ENCODE measurements at places on chromosomes 12 and 14.

DNA sequence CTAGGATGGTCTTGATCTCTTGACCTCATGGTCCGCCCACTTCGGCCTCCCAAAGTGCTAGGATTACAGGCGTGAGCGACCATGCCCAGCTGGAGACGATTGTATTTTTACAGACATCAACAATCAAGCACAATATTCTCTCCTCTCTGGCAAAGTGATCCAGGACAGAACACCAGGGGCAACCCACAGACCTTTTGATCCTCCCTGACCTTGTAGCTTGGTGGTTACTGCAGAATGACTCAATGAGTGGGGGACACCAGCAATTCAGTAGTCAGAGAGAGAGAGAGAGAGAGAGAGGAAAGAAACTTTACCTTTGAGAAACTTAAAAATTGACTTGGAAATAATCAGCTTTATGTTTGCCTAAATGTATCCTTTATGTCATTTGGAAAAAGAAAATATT, 51.2 kb downstream of the DRAM1 start:
- DNase-seq: no peak

GRCh38 chr14:103679351-103679750, 35.9 kb downstream of the XRCC3 start:
- peak; percentile 9 for DNase-seq

DNA sequence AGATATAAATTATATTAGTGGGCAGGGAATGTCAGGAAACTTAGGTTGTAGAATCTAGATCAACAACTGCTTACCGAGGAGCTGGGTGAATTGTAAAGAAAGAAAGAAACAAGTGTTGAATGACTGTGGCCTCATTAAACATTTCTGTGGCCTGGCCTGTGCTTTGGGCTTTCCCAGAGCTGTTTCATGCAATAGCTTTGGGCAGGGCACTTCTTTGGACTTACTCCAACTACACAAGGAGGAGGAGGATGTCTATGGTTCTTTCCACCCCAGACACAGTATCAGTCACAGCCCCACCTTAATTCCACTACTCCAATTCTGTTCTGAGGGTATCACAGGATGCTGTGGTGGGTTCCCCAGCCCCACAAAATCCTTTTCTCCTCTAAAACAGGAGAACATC, 38.0 kb downstream of the DPF3 start:
- DNase-seq: no peak

GRCh38 chr12:42125388-42125767, 19.3 kb downstream of the GXYLT1 start:
- DNase-seq: no peak

DNA sequence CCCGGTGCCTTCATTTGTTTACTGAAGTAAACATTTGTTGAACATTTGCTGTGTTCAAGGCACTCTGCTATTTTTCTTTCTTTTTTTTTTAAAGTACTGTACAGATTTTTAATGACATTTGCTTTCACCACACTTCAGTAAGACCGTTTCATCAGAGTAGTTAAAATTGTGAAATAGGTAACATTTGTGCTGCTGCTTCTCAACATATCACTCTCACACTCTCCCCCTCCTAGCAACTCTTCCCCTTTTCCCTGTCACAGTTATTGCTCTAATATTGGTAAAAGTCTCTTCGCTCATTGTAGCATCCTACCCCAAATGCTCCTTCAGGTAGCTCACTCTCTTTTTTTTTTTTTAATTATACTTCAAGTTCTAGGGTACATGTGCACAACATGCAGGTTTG, 49.6 kb downstream of the SRGAP1 start:
- no peak for DNase-seq

- DNase-seq: no peak
Measured at GRCh38 chr12:15728118-15728598, 61.0 kb downstream of the EPS8 start.

DNA sequence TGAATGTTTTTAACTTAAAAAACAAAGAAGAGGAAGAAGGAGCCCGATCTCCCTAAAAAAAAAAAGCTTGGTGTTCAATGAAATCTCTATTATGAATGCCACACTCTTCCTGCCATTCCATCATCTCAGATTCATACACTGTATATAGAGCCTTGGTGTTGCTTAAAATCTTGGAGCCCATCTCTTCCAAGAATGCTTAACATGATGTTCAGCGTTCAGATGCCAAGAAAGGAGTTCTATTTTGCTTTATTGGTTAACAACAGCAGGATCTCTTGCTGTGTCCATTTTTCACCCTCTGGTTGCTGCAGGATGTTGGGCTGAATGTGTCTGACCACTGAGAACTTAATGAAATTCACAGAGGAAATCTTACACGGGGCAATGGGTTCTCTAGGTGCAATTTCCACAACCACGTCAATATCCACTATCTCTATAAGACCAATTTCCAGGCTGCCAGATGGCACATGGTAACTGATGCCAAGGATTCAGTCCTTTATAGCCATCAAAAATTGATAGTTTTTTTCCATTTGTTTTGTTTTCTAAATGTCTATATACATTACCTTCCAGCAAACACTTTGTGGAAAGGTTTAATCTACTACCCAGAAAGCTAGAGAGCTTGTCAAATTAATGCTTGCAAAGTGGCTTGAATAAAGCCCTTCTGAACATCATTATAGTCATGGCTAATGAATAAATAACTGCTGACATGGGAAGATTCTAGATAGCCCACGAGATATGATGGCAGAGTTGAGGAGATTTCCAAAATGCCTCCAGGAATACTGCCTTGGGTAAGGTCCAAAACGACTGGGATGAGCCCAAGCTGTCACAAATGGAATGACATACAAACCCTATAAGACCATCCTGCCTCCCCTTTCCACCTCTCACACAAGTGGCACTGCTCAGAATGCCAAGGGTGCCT, 26.5 kb downstream of the RERG start:
- no peak for DNase-seq

DNA sequence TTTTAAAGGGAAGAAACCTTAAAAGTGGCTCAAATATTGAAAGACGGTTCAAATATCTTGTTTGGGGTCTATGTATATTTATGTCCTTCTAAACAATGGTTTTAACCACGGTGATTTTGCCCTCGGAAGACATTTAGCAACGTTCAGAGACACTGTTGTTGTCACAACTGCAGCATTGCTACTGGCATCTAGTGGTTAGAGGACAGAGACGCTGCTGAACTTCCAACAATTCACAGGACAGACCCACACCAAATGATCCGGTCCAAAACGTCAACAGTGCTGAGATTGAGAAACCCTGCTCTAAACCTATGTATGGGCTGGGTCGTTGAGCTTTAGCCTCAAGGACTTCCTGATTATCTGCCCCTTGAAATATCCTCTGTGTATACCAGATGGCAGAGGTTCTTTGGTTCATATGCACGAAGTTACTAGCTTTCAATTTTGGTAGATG, 1.7 kb downstream of the ANGEL1 start:
- no peak for DNase-seq

DNA sequence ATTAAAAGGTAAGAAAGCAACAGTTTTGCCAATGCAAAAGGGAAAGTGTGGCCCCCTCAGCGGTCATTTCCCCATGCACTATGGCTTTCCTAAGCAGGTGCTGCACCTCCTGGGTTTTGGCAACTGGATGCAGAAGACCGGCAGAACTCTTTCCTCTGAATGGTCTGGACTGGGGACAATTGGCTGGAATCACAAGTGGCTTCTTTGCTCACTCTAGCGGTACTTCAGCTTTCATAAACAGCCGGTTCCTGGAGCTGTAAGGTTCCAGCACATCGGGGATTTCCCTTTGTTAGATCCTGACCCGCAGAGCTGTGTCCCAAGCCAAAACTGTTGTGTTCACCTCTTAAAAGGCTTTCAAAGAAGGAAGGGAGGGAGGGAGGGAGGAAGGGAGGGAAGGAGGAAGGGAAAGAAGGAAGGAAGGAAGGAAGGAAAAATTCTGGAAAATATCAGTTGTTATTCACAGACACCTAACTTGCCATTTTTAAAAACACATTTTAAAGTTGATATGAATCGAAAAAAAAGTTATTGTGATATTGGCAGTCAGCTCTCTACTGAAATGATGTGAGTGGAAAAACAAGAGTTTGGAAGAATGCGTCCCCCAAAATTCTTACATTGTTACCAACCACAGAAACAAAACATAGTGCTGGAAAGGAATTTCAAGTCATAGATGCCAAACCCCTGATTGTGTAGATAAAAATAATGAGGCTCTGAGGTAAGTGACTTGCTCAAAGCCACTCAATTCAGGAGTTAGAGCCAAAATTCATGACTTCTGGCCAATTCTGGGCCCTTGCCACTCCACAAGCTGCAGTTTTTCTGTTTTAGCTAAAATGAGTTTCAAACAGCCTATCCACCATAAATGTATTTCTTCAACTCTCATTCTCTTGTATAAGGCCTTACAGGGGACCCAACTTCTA, 220.6 kb upstream of the HMGA2 start:
- no peak for DNase-seq

DNA sequence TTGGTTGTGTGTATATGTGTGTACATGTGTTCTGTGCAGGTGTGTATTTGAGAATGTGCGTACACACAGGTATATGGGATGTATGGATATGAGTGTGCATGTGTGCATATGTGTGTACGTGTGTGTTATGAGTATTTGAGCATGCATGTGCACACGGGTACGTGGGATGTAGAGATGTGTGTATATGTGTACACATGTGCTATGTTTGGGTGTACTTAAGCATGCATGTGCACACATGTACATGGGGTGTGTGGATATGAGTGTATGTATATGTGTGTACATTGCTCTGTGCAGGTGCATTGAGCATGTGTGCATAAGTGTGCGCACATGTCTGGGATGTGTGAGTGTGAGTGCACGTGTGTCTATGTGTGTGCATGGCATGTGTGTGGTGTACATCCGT, 34.3 kb upstream of the SFSWAP start:
- no peak for DNase-seq

DNA sequence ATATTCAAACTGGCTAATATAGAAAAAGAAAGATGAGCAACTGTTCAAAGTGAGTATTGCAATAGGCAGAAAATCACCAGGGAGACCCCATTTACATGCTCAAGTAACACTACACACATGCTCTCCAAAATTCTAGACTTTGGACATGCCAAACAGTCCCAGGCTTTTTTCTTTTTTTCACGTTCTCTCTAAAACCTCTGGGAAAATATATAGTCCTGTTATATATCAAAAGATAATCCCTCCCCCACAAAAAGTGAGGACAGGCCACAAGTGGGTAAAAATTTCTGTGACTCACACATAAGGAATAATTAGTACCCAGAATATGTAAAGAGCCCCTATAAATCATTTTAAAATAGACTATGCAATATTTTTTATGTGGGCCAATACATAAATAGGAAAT, 55.2 kb downstream of the EFCAB11 start:
- DNase-seq: no peak

- no peak for DNase-seq
Measured at GRCh38 chr12:48281811-48282210, 68.9 kb downstream of the ZNF641 start.

- no peak for DNase-seq
Measured at GRCh38 chr14:93643127-93643526, 145.2 kb downstream of the PRIMA1 start.

- no peak for DNase-seq
Measured at GRCh38 chr12:114917953-114918352, 234.0 kb upstream of the TBX3 start.

DNA sequence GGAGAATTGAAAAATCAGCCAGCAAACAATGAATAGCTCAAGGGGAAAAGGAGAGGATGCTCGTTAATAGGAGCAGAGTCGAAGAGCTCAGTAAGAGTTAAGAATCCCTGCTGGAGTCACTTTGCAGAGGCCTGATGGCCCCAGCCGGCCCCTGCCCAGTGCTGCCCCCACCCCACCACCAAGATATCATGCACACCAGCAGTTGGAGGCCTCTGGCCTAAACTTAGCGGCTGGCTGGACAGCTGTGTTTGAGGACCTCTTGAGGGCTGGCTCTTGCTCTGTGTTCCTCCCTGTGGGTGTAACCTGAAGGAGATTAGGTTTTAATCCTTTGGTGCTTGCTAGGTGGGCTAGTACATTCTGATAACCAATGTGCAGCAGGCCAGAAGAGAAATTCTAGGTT, 142.0 kb downstream of the PLXNC1 start:
- DNase-seq: no peak

DNA sequence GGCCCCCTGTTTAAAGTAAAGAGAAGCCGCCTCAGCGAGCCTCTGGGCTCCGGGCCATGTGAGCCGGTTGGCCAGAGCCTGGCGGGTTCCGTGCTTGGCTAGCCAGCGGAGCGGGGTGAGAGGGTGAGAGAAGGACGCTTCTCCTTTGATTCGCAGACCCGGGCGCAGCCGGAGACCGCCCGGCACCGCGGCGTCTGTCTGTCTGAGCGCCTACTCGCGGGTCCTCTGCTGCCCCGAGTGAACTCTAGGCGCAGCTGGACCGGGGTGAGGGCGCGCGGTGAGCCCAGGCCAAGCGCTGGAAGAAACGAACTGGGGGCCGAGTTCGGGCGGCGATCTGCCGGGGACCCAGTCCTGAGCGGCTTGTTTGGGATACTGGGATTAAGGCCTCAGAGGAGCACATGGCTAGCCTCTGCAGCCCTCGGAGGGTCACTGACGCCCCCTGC, 41.4 kb upstream of the TBX5 start:
- no peak for DNase-seq

DNA sequence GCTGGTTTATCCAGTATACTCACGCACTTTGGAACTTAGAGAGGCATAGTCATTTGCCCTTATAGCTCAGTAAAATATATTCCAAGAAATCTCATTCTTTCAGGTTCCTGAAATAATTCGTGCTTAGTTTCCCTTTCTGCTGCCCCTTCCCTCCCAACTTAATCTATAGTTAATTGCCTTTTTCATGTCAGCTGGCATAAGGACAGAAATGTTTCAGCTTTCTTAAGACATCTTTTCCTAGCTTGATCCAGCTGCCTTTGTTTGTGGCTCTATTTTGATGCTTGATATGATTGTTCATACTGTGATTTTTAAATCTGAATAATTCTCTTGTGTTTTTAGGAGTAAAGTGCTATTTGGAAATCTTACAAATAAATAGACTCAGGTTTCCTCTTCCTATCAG, 120.0 kb upstream of the SEL1L start:
- DNase-seq: no peak

DNA sequence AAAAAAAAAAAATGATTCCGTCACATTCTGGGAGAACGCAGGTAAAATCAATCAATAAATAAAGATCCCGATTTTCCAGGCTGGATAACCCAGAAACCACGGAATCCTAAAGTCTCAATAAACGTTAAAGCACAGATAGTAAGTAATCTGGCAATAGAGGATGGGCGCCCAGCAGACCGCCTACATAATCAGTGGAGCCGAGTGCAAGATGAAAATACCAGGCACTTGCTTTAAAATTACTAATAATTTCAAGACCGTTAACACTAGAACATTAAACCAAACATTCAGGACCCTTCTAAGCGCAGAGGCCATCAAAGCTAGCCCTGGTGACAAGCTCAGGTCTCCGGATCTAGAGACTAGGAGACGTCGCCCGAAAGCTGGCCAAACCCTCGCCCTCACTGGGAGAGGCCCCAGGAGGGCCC, 1.2 kb upstream of the DCAF11 start:
- no peak for DNase-seq

- no peak for DNase-seq
Measured at GRCh38 chr12:66409195-66409871, 107.0 kb downstream of the HELB start.

DNA sequence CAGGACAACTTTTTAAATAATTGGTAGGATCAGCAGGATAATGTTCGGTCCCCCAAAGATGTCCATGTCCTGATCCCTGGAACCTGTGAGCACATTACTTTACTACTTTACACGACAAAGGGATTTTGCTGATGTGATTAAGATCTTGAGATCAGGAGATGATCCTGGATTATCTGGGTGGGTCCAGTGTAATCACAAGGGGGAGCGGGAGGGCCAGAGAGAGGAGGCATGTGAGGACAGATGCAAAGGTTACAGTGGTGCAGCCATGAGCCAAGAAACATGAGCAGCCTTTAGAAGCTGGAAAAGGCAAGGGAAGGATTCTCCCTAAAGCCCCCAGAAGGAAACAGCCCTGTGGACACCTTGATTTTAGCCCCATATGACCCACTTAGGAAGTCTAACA, 33.1 kb downstream of the KCNK10 start:
- no peak for DNase-seq

Data from stimulated activated CD8-positive, alpha-beta memory T cell treated with anti-CD3 and anti-CD28 coated beads, Interleukin-12 subunit alpha, Interleukin-12 subunit beta, amount 100 ng/mL, for 4 hours (primary cell).